Adipocyte (in vitro differentiated cells): ENCODE measurements at places on chromosomes 12 and 14.
A peak's percentile ranks its signal among the peaks of the same experiment; 100 is the strongest.

DNA sequence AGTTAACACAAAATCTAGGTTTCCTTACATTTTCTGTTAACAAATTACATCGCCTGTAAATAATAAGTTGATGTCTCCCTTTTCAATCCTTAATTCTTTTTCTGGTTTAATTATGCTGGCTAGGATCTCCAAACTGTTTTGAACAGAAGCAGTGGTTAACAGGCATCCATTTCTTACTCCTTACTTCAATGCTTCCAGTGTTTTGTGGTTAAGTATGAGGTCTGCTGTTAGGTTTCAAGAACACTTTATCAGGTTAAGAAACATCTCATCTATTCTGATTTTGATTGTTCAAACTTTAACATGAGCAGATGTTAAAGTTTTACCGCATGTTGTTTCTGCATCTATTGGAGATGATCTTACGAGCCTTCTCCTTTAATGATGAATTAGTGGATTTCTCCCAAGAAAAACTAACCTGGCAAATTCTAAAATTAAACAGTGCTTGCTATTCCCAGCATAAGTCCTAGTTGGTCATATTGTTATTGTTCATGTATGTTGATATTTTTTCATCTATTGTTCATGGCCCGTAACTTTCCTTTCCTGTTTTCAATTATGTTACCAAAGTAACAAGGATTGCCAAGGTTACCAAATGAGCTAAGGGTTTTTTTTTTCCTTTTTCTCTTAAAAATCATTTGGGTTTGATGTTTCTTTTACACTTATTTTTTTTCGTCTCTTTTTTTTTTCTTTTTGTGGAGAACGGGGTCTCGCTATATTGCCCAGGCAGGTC, 33.4 kb downstream of the POLE start:
- DNase-seq, result peak; percentile 19

- DNase-seq, result no peak
Observed at GRCh38 chr12:83476695-83477690, 790.3 kb downstream of the TMTC2 start.

GRCh38 chr12:946631-947030, 2.9 kb downstream of the RAD52 start:
- no peak for DNase-seq

- no peak for DNase-seq
Observed at GRCh38 chr12:6569786-6570185, 1.7 kb upstream of the NOP2 start.

DNA sequence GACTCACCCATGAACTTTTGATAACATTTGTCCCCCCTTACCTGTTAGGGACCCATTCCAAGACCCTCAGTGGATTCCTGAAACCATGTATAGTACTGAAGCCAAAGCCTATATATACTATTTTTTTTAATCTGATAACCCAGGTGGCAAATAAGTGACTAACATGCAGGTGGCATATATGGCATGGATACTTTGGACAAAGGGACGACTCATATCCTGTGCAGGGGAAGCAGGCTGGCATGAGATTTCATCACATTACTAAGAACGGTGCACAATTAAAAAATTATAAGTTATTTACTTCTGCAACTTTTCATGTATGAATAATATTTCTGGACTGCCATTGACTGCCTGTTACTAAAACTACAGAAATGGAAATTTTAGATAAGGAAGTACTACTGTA, 880.1 kb upstream of the FBXO33 start:
- no peak for DNase-seq

DNA sequence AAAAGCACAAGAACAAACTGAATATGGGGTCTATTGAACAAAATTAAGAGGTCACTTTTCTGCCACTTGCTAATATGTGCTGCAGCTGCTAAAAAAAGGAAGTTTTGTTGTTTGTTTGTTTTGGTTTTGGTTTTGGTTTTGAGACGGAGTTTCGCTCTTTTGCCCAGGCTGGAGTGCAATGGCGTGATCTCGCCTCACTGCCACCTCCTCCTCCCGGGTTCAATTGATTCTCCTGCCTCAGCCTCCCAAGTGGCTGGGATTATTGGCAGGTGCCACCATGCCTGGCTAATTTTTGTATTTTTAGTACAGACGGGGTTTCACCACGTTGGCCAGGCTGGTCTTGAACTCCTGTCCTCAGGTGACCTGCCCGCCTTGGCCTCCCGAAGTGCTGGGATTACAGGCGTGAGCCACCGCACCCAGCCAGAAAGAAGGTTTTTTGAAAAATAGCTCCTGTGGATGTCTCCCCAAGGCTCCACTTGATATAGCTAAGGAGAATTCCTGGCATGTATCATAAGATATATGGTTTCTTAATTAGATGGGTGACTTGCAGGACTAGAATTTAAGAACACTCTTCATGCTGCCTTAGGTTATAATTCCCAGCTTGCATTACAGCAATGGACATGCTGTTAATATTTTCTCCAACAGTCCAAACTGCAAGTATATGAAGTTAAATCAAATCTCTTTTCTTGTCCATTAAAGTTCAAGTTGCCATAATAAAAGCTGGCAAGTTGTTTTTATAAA, 237.6 kb upstream of the AMIGO2 start:
- DNase-seq, result no peak

DNA sequence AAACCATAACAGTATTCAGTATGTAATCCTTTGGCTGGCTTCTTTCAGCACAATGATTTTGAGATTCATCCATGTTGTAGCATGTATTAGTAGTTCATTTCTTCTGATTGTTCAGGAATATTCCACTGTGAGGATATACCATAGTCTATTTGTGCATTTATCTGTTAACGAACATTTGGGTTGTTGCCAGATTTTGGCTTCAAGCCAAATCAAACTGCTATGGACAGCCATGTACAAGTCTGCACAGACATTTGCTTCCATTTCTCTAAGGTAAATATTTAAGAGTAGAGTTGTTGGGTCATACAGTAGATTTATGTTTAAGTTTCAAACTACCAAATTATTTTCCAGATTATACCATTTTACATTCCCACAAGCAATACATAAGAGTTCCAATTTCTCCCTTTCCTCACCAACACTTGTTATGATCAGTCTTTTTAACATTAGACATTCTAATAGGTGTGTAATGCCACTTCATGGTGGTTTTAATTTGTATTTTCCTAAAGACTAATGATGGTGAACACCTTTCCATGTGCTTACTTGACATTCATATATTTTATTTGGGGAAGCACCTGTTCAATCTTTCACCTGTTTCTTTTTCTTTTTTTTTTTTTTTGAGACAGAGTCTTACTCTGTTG, 56.6 kb downstream of the ZFYVE21 start:
- no peak for DNase-seq

DNA sequence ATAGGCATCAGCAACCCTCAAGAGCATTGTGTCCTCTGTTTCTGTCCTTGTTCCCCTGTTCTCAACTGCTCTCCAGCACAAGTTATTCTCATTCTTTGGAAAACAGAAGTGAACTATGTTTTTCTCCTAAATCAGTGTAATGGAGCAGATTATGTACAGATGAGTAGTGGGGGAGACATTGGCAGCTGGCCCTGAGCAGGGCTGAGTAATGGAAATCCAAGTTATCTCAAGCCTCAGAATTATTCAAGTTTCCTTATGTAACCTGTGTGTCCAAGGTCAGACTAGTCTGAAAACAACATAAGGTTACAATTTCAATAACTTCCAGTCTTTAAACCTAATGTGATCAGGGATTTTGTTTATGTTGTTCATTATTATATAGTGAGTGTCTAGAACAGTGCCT, 116.1 kb upstream of the FUT8 start:
- DNase-seq, result no peak
